SHP77 treated with DMSO at 0.1 percent for 48 hours (cell line): ENCODE measurements at places on chromosomes 1 and 21.

DNA sequence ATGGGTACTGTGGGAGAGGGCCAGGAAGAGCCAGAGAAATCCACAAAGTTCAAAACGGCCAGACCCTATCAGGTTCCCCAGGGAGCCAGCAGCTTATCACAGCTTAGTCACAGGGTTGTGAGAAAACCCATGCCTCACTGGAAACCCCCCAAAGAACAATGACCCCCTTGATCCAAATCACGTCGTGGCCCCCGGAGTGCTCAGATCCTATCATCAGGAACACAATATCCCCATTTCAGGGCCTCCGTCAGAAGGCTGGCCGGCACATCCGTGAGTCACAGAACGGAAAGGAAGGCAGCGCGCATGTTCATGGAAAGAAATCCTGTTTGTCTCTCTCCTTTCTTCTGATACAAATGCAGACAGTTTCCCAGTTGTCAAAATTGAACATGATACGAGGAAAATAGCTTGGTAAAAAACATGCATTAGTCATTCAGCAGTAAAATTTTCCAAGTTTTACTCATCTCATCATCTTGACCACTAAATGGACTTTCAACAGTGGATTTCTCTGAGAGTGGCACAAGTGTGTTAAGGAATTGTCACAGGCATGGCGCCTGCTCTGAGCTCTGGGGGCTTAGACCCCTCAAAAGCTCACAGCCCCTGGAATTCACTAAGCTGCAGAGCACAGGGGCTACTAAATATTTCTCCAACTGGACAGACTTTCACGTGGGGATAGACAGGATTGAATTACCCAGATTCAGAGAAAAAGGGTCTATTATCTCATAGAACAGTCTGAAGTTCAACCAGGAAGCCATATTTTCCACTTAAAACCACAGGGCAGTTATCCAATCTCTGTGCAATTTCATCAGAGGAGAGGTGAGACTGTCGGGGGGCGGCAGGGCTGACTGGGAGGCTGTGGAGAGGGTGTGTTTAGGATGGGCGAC, 124.8 kb downstream of the RIPK4 start:
- no peak for DNase-seq

DNA sequence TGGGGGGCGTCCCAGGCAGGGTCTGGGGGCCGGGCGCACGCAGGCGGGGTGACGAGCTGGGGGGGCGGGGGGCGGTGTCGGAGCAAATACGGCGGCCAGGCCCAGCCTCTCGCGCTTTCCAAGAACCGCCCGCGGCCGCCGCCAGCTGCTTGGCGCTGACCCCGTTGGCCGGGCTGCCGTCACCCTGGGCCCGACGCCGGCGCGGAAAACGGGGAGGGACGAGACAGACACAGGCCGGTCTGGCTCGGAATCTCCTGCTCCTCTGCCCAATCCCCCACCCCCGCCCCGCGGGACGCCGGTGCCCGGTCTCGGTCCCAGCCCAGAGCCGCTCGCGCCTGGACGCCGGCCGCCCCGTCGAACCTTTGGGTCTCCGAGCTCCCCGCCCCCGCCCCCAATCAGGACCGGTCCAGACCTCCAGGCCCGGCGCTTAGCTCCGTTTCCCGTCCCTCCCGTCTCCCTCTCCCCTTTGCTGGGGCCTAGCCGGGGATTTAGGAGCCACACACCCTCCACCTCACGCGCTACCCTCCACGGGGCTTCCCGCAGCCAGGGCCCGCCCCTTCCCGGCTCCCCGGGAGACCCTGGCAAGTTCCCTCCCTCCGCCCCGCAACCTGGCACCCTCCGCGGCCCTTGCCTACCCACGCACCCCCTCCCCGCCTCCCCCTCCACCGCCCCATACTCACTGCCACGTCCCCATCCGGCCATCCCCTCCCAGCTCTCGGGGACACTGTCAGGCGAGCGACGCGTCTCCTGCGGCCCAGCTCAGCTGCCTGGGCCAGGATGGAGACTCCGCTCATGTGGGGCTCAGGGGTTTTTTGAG, 800 bp upstream of the MMP23B start:
- DNase-seq = no peak

GRCh38 chr1:232111611-232112010, 485.0 kb downstream of the DISC1 start:
- DNase-seq = no peak

DNA sequence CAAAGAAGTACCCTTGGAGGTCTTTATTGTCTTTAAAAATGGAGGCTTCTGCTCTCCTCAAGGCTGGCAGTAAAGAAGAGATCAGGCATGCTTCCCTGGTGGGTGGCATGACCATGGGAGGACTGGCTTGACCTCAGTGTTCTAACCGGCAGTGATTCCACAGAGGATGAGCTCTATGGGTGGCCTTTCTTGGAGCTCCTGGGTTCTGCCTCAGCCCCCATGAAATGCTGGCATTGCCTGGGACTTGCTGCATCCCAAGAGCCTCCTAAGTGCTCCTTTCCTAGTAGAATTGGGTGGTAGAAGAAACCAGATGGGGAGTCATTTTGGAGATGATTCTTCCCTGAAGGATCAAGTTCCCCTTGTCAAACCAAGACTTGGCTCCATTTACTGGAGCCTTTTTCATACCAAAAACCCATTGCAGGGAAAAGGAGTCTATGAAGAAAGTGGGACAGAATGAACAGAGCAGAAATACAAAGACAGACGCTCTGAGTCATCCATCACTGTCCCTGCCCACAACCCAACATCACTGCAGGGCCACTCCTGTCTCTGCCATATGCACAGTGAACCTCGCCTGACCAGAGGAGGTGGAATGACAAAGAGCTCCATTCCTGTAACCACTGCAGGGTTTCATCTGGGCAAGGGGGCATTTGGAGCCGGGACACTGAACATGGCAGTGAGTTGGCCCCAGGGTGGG, 42.4 kb downstream of the RIMS3 start:
- DNase-seq = no peak

DNA sequence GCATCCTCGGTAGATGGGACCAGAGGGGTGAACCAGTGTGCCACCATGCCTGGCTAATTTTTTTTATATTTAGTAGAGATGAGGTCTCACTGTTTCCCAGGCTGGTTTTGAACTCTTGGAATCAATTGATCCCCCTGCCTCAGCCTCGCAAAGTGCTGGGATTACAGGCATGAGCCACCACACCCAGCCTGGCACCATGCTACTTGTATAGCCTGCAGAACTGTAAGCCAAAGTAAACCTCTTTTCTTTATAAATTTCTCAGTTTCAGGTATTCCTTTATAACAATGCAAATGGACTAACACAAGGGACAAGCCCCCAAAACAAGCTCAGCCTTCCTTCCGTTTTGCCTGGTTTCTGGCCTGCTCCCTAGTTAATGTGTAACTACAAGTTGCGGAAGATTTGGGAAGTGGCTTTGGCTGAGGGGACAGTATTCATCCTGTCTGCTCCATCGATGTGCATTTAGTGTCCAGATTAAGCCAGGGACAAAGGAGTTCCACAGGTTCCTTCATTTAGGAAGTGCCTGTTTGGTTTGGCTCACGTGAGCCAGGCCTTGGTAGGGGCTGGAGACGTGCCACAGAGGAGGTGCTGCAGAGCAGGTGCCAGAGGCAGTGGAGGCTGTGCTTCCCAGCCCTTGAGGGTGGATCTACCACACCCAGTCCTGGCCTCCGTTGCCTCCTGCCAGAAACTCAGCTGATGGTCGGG, 4.4 kb downstream of the AVPR1B start:
- no peak for DNase-seq
